ENCODE measurements at places on chromosomes 12 and 14.

- no peak for DNase-seq
These were observed 274.9 kb upstream of the RTL1 start for GRCh38 chr14:101178184-101179072.

DNA sequence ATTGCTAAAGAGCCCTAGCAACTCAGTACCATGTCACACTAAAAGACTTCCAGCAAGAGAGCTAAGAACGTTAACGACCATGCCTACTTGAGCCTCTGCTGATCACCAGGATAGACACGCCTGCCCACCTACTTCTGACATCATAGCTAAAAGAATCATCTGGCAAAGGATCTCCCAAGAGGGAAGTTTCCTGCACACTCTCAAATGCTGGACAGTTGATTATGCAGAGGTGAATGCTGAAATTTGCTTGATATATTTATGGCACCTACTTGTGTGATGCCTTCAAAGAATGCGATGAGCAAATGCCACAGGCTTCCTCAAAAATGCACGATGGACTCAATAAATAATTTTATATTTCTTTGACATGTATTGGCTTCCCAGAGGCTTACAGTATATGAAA, 113.6 kb downstream of the GALC start:
- DNase-seq = no peak

GRCh38 chr14:103221781-103222358, 98.6 kb downstream of the TNFAIP2 start:
- DNase-seq = no peak

GRCh38 chr12:111927346-111927745, 85.3 kb downstream of the MAPKAPK5 start:
- no peak for DNase-seq

- no peak for DNase-seq
These were observed 13.7 kb downstream of the DDX54 start for GRCh38 chr12:113171543-113171942.

DNA sequence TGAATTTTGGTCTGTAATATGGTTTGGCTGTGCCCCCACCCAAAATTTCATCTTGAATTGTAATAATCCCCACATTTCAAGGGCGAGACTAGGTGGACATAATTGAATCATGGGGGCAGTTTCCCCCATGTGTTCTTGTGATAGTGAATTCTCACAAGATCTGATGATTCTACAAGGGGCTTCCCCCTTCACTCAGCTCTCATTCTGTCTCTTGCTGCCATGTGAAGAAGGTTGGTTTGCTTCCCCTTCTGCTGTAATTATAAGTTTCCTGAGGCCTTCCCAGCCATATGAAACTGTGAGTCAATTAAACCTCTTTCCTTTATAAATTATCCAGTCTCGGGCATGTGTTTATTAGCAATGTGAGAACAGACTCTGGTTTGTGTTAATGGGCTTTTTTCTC, 5.9 kb downstream of the LRRC9 start:
- no peak for DNase-seq

DNA sequence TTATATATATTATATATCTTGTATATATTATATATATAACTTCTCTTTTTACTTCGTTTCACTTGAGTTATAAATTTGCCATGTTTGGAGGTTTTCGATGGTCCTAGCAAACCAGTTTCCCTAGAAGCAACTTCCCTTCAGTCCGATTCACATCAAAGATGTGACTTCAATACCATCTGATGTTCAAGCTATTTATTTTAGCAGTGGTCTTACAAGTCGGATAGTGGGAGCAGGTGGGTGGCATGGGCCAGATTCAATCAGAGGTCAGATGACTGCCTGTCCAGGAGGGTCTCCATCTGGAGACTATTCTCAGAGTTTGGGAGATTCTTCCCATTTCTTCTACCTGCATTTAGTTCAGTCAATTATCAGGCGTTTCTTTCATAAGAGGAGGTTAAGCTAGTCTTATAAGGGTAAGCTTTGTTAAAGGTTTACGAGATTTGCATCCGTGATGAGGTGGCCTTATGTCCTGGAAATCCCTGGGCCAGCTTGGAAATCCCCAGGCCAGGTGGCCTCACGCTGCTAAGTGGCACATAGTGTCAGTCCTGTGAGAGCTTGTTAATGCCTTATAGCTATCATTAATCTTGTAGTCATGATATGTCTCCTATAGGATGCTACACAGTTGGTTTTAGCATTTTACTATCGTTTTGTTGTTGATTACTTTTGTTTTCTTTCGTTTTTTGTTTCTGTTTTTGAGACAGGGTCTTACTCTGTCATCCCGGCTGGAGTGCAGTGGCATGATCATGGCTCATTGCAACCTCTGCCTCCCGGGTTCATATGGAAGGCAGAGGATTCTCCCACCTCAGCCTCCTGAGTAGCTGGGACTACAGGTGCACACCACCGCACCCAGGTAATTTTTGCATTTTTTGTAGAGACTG, 145.8 kb downstream of the BICD1 start:
- DNase-seq = no peak

DNA sequence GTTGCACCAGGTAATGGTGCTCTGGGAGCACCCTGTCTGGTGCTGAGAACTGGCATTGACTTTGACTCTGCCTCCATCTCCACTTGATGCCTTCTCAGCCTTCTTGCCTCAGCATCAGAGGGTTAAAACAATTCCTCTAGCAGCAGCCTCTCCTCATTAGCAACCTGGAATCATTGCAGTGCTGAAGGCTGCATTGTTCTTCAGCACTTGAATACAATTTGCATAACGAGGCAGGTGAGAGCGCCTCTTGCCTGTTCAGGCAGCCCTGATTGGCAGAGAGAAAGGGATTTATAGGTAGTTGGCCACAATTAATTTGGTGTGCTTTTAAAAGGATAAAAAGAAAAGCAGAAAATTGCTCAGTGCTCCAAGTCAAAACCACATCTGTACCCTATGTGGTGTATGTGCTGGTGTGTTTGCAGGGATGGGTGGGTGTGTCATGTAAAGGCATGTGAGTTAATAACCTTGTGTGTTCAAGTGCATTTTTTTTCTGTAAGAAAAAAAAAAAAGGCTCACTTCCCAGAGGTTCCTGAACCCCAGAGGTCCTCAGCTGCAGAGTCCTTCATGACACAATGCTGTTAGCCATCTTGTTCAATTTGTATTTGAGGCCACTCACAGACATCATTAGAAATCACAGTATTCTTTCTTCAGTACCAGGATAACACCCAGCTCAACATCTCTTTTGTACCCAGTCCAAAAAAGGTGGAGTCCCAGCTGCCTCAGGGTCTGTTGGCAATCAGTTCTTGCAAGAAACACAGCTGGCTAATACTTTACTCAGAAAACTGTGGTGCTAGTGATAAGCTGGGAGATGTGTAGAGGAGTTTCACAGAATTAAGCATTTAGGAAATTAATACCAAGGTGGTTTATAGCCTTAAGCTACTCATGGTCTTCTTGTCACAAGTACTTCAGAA, 385.6 kb downstream of the GRIN2B start:
- no peak for DNase-seq

GRCh38 chr12:67884596-67884995, 104.7 kb upstream of the IFNG-AS1 start:
- DNase-seq = no peak

GRCh38 chr14:96895658-96896271, 98.6 kb downstream of the VRK1 start:
- no peak for DNase-seq

- DNase-seq = no peak
These were observed 32.4 kb downstream of the FOXN3 start for GRCh38 chr14:89384636-89385035.

DNA sequence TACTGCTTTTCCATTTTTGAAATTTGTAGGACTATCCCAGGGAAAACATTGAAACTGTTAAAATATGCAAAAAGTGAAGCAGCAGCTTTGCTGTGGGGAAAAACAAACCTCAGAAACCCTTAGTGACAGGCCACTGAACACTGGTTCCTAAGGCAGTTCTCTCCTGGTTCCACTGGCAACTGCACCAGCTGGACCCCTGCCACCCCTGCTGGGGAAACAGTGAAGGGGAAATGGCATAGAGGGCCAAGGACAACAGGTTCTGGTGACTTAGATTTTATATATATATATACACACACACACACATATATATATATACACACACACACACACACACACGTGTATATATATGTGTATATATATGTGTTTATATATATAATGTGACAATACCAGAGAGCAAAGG, 16.2 kb upstream of the KRT7 start:
- DNase-seq = no peak

DNA sequence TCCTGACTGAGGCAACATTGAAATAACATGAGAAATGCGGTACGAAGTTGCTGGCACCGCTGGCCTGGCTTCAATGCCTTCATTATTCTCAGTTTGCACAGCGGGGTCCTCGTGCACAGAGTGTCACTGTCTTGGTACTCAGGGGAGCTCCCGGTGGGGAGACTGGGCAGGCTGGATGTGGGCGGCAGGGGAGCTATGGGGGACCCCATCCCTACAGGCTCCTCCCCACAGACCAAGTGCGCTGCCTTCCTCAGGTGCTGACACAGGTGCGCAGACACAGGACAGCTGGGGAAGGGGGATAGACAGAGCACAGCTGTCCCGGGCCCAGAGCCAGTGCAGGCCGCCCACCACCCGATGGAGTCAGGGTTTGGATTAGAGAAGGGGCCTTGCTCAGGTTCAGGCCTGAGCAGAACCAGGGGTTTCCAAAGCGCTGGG, 270.1 kb downstream of the ADGRD1 start:
- DNase-seq = no peak

DNA sequence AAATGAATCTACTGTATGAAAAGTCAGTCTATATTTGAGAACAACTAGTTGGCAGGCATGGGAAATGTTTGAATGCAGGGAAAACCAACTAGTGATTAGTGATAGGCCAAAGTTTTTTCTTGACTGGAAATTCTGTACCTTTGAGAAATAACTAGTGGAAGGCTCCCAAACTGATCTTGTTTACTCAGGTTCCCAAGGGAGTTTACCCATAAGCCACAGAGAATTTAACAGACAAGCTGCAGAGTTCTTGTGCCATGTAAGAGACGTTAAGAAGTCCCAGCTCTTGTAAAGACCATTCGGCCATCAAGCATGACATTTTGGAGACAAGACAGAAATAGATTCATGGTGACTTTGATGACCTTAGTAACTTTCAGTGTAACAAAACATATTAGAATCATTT, 1882.8 kb upstream of the SEL1L start:
- no peak for DNase-seq

DNA sequence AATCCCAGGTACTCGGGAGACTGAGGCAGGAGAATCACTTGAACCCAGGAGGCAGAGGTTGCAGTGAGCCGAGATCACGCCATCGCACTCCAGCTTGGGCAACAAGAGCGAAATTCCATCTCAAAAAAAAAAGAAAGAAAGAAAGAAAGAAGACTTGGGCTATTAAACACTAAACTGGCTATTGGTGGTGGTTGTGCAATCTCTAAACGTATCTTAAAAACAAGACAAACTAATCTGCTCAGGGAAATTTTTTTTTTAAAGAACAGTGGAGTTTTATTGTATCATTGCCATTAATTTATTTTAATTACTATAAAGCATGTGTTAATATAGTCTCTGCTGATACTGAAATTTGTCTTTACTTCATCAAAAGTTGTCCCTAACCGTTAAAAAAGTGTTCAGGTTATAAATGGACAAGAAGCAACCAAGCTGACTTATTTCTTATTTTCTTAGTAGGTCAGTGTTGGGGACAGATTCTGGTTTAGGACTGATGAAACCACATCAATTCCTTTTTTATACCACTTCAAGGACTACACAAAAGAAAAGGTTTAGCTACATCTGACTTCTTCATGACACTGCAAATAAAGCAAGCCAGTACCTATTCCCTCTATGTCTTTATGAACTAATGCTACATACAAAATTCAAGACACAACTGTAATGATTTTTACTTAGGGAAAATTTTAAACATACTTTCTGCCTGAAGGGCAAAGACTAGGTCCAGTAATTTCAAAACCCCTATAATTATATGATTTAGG, 68.7 kb upstream of the KRAS start:
- no peak for DNase-seq

DNA sequence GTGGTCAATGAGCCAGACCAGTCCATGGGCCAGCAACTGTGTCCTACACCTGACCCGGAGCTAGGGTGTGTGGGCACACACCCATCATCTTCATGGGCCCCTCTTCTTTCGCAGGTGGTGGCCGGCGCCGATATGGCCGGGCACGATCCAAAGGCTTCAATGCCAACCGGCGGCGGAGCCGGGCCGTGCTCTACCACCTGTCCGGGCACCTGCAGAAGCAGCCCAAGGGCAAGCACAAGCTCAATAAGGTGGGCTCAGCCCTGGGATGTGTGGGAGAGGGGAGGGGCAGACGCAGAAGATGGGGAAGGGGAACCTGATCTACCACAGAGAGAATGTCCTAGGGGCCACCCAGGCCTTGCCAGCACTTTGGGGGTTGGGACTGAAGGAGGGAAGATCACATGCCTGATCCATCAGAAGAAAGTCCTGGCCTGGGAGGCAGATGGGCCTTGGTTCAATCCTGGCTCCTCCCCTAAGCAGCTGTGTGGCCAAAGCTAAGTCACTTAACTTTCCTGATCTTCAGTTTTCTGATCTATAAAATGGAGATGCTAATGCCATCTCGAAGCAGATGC, 3.8 kb downstream of the KCNH3 start:
- no peak for DNase-seq

Data from GM04504 (cell line).